Right lung (tissue), 10 donors: ENCODE measurements at places on chromosomes 7 and 10. TPM values are rescaled to one million over a fixed set of nuclear protein-coding genes. Genes with fewer than 3 reads are reported as not detected.

GRCh38 chr7:77757589-77757988 is 40.6 kb downstream of the TMEM60 start:
- no peak for DNase-seq

DNA sequence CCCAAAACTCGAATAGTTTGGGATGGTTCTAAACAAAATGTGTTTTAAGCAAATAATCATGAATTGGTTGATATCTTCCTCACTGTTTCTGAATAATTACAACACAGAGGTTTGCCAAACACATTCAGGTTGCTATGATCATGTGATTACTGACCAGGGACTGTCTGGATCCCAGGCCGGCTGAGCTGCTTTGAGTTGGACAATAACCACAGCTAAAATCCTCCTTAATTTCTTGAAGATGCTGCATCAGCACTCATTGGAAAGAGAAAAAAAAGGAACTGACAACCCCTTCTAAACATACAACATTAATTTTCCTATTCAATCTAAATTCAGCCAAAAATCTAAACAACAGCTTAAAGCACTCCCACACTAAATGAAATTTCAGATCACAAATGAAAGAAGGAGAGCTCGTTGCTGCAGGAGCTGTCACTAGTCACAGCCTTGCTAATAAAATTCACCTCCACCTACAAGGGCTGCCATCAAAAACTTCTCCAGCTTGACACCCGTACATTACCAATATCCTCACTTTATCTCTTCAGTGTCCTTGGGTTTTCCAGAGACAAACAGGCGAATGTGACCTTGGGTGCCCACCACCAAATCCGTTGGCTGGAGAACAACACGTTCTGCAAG is 560.2 kb downstream of the KCNMA1 start:
- DNase-seq = no peak

DNA sequence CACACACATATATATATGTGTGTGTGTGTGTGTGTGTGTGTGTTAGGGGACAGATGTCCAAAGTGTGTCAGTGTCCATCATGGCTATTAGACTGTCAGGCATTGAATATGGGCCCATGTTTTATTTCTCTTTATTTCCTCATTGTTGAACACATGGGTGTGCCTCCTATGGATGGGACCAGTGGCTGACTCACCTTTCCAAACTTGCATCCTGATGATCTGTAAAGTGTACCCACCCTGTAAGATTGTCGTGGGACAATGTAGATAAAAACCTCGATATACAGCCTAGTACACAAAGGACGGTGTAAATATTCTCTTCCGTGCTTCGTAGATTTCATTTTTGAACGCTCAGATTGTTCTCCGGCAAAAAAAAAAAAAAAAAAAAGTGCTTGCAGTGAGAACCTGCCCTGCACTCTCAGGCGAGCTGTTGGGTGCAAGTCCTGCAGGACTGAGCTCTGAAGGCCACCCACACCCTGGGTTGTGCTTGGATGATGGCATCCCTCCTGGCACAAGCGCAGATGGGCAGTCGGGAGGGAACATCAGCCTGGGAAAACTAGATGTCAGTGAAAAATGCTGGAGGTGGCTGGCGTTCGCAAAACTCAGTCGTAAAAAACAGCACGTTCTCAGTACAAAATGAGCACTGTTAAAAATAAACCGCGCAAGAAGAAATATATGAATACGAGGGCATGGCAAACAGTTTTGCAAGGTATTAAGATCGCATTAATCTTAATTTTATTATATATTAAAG is 166.9 kb downstream of the CUX1 start:
- DNase-seq = no peak

DNA sequence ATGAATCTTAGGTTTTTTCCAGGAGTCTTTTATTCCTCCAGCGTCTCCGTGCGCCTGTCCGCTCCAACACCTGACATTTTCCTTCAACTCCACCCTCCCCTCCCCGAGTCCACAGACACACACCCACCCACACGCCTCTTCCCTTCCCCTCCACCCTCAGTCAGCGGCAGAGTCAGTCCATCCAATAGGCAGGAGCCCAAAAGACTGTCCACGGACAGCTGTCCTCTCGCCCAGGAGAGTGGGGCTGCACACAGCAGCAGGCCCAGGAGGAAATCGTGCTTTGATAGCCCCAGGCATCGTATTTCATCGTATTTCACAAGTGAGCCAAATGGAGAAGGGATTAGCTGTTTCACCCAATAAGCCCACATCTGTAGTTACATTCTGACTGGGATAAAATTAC is 285.1 kb downstream of the ZEB1 start:
- no peak for DNase-seq

- DNase-seq = no peak
Measured at GRCh38 chr7:156024201-156024600, 211.9 kb upstream of the SHH start.

DNA sequence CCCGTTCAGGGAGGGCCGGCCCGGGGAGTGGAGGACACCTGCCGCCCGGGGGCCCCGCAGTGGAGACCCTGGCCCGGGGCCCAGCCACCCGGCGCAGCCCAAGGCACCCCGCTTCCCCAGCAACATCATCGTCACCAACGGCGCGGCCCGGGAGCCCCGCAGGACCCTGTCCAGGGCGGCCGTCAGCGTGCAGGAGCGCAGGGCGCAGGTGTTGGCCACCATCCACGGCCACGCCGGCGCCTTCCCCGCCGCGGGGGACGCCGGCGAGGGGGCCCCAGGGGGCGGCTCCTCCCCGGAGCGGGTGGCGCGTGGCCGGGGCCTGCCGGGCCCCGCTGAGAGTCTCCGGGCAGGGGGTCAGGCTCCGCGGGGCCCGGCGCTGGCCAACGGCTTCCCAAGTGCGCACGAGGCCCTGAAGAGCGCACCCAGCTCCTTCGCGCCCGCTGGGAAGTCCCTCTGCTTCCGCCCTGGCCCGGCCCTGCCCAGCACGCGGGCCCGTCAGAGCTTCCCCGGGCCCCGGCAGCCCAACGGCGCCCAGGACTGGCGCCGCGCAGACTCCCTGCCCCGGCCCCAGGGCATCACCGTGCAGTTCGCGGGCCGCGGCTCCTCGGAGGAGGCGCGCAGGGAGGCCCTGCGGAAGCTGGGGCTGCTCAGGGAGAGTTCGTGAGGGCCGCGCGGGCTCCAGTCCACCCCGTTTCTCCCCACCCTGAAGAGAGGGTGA is 46.7 kb downstream of the PROSER2 start:
- no peak for DNase-seq

DNA sequence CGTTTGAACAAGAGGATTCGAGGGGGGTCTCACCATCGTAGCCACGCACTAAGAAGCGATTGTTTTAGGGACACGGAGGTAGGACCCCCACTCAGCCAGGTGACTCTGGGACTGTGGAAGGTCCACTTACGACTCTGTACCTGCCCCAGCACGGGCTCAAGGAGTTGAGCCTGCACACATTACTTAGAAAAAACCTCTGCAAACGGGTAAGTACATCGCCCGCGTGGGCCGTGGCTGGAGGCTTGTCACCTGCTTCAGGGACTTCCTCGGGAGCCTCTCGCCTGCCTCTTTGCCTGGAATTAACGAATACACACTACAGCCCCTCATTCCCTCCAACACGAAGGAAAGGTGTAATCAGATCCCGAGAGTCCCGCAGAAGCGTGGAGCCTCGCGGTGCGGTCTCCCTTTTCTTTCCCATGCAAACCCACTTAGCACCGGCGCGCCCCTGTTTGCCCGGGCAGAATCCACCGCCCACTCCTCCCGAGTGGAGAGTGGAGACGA is 826 bp downstream of the PODXL start:
- no peak for DNase-seq

- no peak for DNase-seq
Measured at GRCh38 chr7:27144781-27145164, 1.3 kb upstream of the HOXA5 start.

DNA sequence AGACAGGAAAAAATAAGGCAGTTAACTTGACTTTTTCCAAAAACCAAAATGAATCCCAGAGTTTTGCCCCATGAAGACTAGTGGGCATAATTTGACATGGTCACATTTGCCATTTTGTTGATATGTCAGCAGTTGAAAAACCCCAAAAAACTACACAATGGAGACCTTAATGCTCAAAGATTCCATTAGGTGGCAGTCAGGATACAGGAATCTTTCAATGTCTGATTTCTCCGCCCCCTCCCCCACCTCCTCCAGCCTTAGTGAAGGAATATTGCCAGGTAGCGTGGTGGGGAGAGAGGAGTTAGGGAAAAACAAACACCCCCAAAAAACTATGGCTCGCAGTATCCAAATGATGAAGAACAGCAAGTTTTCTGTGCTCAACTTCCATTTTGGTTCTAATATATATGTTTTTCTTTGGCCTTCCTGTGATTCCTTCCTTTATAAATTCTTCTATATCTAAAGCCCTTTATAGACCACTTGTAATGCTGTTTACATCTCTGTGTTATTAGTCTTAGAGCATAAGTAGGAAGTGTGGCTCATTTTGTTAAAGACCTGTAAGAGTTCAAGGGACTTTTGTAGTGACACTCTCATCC is 6.7 kb upstream of the SMNDC1 start:
- DNase-seq = peak; percentile 48

DNA sequence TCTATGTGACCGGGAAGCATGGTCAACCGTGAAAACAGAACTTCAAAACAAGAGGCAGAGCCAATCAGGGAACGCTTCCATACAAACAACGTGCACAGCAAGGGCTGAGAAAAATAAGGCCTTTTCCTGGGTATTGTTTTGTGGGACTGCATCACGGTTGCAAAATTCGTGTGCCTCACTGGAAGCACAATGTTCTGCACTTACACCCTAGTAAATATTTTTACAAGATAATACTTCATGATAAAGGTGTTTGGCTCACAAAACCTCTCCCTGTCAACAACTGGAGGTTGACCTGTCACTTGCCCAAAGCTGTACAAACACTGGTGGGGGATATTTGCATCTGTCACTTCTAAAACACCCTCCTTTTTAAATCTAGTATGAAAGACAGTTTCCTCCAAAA is 37.0 kb downstream of the KLF6 start:
- DNase-seq = no peak

DNA sequence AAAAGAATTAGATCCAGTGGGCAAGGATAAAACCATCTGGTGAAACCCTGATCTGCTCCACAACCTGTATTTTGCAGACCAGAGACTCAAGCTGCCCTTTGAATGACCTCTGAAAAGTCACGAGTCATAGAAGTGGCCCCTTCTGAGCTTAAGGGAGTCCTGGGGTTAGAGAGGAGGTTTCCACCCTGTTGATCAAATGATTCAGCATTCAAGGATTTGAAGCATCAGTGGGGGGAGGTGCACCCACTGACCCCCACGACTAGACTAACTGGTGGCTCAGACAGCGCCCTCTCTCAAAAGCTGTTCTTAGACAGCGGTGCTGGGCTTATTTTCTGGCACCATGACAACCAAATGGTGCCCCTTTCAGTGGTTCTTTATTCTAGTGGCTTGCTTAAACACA is 44.3 kb downstream of the PLCE1 start:
- DNase-seq = no peak

DNA sequence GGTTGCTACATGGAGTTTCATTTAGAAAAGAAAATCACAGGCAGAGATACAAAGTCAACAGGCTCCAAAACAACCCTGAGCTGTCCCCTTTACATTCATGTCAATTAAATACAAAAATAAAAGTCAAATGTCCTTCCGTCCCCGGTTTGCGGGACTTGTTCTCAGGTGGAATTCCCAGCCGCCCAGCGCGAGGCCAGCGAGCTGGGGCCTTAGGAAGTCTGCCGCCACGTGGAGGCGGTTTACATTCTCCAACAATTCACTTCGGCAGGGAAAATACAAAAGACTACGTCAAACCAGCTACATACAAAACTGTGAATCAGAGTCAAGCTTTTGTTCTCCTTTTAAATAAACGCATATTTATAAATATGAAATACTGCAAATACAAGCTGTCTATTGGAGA is 25.3 kb upstream of the DDC start:
- DNase-seq = no peak

- DNase-seq = no peak
Measured at GRCh38 chr10:124532106-124532641, 70.6 kb downstream of the LHPP start.

DNA sequence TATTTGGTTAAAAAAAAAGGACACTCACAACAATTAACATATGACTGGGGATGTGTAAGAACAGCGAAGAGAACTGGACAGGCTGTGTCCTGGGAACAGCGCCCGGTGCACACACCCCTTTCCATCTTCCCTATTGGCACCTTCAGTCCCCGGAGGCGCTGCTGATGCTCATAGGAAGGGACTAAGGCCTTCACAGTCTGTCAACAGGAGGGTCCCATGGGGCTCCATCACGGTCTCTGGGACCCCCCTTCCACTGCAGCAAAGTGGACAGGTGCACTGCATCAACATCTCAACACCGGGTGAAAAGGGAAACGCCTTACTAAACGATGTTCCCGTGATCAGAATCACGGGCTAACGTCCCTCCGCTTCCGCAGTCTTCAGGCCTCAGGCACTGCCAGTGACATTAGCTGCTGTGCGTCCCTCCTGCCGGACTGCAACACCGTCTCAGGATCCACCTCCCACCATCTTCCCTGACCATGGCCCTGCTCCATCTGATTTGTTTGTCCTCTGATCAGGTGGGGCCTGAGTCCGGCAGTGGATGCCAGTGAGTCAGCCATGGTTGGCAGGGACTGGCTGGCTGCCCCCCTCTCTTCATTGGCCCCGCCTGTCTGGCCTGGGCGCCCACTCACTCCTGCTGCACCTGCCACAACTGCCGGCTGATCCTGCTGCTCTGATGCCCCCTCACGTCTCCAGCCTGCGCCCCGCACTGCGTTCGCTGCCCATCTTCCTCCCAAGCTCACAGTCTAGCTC is 614.7 kb downstream of the DNAJB6 start:
- no peak for DNase-seq

GRCh38 chr10:117168729-117169128 is 28.6 kb upstream of the KCNK18 start:
- no peak for DNase-seq

DNA sequence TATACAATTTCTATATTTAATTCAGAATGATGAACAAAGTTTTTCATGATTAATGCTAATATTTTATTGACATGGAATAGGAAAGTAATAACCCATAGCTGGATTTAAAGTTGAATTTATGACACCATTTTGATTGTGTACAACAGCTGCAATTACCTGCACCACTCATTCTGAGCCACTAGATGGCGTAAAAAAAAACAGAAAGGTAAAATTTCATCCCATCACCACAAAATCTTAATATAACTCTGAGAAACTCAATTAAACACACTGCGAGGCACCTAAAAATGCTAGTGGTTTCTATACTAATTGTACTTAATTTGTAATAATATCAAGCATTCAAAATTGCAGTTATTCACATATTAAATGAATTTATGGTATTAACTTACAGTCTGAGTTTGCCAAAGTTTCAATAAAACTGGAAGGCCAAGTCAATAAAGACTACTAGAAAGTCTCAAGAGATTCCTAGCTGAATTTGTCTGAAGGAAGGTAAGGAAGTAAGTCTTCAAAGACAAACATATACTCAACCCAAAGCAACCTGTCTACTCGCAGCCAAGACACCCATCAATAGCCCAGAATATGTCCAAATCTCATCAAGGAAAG is 182.5 kb downstream of the SKAP2 start:
- no peak for DNase-seq

GRCh38 chr10:118290471-118290995 is 51.6 kb downstream of the FAM204A start:
- DNase-seq = no peak

- DNase-seq = no peak
Measured at GRCh38 chr7:50397971-50398324, 52.2 kb downstream of the FIGNL1 start.

- DNase-seq = no peak
Measured at GRCh38 chr10:92619368-92619767, 26.4 kb downstream of the KIF11 start.

- no peak for DNase-seq
Measured at GRCh38 chr7:128904381-128905197, 5.9 kb downstream of the KCP start.

The CDK14 gene
- 33.5 TPM for polyA plus RNA-seq

The SLC26A3 gene
- polyA plus RNA-seq = not detected

The CUZD1 gene
- 2.0 TPM for polyA plus RNA-seq

The ABHD11 gene
- polyA plus RNA-seq = 12.5 TPM

The CLRN3 gene
- polyA plus RNA-seq = not detected

The SLC25A13 gene
- polyA plus RNA-seq = 27.1 TPM

The FUOM gene
- 13.9 TPM for polyA plus RNA-seq
